Activated naive CD4-positive, alpha-beta T cell treated with anti-CD3 and anti-CD28 coated beads, Interleukin-2, amount 50 U/mL, for 16 hours (primary cell): ENCODE measurements at places on chromosomes 6 and 20.

GRCh38 chr6:157393669-157394327 lies 12.8 kb downstream of the ZDHHC14 start:
- no peak for DNase-seq

DNA sequence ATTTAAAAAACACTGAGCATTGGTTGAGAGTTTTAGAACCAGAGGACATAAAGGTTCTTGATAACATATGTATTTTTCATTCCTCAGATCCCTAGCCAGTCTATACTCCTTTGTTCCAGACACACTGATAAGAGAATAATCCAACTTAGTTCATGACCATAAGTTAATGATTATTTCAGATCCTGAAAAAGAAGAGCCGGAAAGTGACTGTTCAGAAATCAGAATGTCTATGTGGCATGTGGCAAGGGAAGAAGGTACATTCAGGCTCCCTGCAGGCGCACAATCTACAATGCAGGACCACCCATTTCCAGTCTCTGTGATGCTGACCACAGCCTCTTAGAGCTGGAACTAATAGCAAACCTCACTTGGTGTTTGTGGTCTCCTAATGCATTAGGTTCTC lies 666.7 kb upstream of the AGPAT4 start:
- DNase-seq, result no peak

DNA sequence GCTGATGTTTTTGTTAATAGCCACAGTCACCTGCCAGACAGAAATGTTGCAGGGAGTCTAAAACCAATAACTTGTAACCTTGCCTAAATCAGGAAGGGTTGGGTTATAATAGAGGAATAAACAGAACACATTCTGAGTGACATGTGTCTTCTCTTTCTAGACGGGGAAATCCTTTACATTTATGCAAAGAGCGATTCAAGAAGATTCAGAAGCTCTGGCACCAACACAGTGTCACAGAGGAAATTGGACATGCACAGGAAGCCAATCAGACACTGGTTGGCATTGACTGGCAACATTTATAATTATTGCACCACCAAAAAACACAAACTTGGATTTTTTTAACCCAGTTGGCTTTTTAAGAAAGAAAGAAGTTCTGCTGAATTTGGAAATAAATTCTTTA lies 31.5 kb downstream of the PRPH2 start:
- no peak for DNase-seq

DNA sequence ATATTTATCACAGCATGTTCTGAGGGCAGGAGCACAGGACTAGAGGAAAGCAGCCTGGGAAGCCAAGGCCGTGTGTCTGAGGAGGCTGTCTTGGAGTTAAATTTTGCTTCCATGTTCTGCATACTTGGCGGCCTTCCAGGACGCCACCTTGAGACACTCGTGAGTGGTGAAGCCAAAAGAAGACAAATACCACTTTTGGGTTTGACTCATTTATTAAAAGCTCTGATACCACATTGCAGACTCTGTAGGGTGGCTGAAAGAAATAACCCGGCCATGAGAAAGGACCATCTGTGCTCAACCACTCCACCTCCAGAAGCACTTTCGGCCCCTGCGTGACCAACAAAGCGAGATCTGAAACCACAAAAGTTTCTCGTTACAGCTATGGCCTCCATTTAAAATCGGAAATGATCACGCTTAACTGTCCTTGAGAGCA lies 120.0 kb downstream of the TMEM242 start:
- no peak for DNase-seq

GRCh38 chr6:17656644-17657043 lies 50.1 kb downstream of the NUP153 start:
- no peak for DNase-seq

DNA sequence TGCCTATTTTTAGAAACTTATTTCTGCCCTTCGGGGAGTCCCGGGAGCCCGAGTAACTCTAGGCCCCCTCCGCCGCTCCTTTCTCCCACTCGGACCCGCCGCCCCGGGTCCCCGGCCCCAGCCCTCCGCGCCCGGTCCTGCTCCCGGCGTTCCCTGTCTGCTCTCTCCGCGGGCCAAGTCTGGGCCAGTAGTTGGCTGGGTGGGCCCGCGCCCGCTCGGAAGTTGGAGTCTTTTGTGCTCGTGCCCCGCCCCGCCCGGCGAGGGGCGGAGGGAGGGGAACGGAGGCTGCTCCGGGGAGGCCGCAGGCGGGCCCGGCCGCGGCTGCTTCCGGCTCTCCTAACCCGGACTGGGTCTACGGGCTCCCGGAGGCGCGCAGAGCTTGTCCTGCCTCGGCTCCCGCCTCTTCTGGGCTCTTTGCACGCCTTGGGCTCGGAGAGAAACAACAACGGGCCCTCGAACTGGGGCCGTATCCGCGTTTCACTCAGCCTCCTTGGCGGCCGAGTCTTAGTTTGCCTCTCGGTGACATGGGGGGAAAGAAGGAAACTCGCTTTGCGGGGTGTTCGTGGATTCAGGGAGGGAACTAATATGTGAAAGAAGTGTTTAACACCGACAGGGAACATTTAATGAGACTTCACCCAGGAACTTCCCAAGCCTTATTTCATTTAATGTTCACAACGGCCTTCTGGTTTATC lies 657 bp downstream of the RALY start:
- peak; percentile 80 for DNase-seq

DNA sequence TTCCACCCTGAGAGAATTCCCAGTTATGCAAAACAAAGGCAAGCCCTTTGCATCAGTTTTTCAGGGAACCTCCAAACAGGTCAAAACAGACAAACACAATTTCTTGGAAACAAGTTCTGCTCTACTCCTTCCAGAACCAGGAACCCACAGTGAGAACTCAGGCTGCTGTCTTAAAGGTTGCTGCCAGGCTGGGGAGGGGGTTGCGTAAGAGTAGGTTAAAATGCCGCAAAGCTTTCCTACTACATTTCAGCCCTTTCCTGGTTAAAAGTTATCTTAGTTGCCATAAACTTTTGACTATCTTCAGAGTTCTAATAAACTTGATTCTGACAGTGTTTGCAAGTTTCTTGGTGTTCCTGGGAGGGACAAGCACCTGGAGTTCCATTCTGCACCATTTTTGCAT lies 33.8 kb downstream of the KPNA5 start:
- DNase-seq, result no peak

DNA sequence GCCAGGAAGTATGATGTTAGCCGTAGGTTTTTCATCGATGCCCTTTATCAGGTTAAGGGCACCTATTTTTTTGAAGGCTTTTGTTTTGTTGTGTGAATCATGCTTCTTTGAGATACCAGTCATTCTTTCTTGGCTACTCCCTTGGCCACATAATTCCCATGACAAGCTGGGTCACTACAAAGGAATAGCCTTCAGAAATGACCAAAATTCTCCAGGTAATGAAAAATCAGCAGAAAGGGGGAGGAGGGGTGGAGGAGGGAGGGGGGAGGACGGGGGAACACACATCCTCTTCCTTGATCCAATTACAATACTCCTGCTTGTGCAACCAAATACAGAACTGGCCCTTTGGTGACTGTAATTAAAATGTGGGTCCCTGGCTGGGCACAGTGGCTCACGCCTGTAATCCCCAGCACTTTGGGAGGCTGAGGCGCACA lies 21.7 kb upstream of the TGM2 start:
- DNase-seq, result no peak

DNA sequence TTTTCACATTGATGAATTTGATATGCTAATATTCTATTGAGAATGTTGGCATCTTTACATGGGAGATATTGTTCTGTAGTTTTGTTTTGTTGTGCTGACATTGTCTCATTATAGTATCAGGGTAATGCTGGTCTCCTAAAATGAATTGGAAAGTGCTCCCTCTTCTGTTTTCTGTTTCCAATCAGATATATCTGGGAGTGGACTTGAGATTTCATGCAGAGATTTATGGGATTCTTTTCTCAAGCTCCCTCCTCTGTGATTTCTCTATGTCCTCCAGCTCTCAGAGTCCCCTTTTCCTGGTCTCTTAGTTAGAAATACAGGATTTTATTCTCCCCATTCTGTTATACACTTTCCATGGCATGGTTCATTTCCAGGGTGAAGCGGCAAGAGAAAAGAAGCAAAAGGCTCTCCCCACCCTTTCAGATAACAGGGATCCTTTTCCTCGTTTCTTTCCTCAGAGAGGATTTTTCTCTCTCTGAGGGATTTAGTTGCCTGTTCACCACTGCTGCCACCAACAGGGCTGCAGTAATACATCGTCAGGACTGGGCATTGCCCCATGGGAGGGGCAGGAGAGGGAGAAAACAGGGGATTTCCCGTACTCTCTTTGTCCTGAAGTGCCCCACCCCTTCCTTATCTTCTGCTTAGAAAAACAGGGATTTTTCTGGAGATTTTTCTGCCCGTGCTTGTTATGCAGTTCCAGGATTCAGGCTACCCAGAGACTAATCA lies 59.3 kb upstream of the STMND1 start:
- DNase-seq, result no peak

GRCh38 chr6:136604928-136605510 lies 54.8 kb upstream of the MAP7 start:
- DNase-seq, result no peak

GRCh38 chr20:25318471-25319240 lies 70.8 kb downstream of the PYGB start:
- peak; percentile 7 for DNase-seq

DNA sequence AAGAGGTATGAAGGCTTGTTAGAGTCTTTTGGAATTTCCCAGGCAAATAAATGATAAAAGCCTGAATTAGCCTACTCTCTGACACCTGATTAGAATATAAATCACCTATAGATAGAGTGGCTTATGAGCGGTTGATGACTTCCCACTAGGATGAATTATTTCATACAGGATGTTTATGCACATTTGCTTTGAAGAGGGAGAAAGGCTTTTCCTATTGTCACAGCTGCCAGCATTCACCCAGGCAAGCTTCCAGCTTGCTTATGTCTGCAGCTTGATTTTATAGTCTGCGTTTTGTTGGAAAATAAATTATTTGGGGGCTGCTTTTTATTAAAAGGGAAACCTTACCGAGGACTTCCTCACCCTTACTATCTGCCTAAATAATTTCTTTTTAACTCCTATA lies 51.3 kb upstream of the EIF2S2 start:
- no peak for DNase-seq

DNA sequence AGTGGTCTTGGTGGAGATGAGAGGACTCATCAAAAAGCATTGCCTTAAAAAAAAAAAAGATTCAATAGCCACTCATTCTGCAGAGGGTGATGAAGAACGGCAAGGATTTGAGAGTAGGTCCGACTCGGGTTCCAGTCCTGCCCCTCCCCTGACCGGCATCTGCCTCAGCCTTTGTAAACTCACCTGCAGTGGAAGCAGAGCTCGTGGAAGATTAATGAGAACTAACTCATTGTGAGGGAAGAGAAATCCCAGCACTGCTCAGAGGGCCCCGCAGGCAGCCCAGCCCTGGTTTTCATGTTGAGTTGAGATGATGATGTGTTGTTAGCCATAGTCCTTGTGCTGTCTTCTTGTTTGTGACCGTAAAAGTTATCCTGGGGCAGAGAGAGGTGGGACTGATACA lies 59.4 kb downstream of the GCNT2 start:
- DNase-seq, result no peak

- DNase-seq, result peak; percentile 59
These were observed 6.5 kb downstream of the RBM38 start for GRCh38 chr20:57397693-57398108.

- DNase-seq, result no peak
These were observed 430.2 kb downstream of the UTRN start for GRCh38 chr6:144715344-144715743.

DNA sequence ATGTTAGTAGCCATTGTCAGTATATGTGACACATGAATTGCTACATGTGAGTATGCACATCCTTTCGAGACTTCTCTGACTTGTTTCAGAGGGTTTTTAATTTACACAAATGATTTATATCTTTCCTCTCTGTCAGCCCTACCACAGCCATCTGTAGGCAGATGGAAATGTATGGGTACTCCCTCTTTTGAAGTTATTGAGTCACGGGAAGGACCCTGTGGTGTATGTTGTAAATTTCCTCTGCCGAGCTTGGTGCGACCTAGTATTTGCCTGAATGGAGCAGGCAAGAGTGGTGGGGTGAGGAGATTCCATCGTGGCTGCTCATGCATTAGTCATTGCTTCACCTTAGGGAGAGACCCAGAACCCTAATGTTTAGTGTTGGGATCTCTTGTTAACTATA lies 171.9 kb downstream of the JARID2 start:
- DNase-seq, result peak; percentile 33

- no peak for DNase-seq
These were observed 158.6 kb upstream of the NT5E start for GRCh38 chr6:85291326-85291725.

- no peak for DNase-seq
These were observed 316.9 kb downstream of the QKI start for GRCh38 chr6:163731215-163732013.

- no peak for DNase-seq
These were observed 1.0 kb downstream of the IGF2R start for GRCh38 chr6:159969921-159970320.

DNA sequence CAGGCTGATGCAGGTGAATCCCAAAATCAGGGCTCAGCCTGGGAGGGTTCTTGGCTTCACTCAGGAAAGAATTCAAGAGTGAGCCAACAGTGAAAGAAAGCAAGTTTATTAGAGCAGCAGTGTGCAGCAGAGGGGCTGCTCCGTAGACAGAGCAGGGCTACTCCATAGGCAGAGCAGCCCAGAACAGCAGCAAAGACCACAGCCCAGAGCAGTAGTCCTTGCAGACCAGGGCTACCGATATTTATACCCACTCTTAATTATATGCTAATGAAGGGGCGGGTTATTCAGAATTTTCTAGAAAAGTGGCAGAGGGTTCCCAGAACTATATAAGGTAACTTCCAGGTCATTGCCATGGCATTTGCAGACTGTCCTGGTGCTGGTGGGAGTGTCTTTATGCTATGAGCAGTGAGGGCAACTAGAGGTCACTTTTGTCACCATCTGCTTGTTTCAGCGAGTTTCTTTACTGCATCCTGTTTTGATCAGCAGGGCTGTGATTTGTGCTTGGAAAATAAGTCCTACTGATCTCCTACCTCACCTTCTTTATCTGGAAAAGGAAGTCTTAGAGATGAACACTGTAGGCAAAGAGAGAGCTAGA lies 39.8 kb upstream of the PTPN1 start:
- no peak for DNase-seq

GRCh38 chr20:51388227-51388626 lies 154.3 kb downstream of the NFATC2 start:
- no peak for DNase-seq

DNA sequence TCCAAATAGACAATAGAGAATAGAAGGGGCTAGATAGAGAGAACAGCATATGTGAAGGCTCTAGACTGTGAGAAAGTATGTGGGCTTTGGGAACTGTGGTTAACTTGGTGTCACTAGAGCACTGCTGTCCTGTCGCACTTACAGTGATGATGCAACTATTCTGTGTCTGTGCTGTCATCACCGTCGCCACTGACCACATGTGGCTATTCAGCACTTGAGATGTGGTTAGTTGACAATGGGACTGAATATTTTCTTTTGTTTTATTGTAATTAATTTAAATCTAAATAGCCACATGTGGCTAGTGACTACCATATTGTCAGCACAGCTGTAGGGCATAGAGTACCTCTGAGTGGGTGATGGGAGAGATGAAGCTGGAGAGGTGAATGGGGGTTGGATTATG lies 39.0 kb upstream of the IFNGR1 start:
- DNase-seq, result no peak
